Activated CD4-positive, alpha-beta T cell treated with anti-CD3 and anti-CD28 coated beads for 1 hour (primary cell): ENCODE measurements at places on chromosomes 2 and 18.

DNA sequence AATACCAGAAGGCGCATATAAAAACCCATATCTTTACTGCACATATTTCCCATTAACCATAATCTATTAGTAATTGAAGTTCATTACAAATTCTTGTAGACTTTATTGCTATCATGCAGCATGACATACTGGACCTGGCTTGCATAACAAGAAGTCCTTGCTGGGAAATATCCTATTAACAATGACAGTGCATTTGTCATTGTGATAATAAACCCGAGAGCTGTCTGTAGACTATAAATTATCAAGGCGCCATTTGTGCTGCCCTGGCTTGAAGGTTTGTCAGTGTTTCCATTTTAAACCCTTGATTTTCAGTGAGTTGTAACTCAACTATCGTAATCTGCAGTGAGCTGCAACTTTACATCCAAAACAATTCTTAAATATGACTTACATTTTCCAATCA, 59.0 kb downstream of the HNMT start:
- no peak for DNase-seq

DNA sequence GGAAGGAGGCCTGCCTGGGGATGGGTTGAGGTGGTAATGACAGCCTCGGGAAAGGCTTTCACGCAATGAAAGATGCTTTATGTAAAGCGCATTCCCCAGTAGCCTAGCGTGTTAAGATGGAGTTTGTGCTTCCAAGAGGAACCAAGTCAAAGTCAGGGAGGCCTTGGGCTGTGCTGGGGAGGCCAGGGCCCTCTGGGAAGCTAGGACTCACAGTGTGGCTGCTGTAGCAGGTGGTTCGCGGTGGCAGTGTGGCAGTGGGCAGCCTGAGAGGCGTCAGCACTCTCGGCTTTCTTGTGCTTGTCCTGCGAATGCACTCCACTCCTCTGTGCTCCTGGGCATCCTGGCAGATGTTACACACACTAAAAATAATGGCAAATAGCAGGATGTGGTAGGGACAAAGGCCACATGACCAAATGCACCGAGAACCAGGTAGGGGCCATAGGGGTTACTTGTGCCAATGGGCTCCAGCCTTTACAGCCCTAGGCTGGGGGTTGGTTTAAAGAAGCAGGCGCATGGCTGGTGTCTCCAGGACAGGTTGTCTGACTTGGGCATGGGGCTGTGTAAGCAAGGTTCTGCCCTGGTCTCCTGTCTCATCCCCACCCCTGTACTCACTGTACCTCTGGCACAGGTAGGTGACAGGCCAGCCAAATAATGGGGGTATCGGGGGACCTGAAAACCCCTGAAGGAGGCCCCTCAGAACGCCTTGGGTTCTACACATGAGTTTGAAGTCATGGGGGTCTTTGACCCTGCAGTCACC, 154.4 kb upstream of the TWIST2 start:
- DNase-seq, result no peak

DNA sequence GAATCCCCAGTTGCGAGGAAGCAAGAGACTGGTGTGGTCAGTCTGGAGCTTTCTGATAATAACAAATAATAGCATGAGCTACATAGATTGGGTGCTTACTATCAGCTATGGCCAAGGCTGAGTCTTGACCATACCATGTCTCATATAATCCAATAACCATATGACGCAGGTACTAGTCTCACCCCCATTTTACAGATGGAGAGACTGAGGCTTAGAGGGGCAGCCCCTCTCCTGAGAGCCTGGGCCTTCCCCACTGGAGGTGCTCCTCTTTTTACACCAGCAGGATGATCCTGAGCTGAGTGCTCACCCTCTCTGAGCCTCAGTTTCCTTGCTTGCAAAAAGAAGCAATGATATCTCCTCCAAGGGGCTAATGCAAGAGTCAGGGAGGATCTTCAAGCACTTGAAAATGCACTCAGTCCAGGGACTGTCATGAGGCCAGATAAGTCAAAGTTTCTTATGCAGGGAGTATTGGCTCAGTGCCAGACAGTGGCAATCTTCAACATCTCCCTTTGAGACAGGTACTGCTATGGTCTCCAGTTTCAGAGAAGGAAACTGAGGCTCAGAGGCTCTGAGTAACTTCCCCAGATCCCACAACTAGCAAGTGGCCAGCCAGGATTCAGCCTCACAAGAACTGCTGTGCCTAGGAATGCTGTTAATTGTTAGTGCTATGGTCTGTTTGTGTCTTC, 149.7 kb downstream of the TFCP2L1 start:
- no peak for DNase-seq

- no peak for DNase-seq
Measured at GRCh38 chr2:9165625-9166024, 41.0 kb upstream of the ASAP2 start.

DNA sequence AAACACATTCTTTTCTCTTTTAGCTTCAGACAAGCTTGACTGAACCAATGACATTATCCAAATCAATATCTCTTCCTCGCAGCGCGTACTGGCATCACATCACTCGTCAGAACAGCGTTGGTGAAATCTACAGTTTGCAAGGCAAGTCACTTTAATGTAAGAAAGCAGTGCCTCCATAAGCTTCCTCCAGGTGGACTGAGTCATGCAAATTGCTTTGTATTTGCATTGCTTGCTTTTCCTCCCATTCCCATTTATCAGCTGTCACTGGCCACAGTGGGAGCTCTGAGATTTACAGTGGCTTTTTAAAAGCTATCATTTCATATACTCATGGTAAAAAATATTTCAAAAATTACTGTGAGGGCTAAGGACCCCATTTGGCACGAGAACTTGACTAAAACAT, 189.9 kb downstream of the CD226 start:
- no peak for DNase-seq

- no peak for DNase-seq
Measured at GRCh38 chr18:51721996-51722395, 524.5 kb upstream of the MEX3C start.

DNA sequence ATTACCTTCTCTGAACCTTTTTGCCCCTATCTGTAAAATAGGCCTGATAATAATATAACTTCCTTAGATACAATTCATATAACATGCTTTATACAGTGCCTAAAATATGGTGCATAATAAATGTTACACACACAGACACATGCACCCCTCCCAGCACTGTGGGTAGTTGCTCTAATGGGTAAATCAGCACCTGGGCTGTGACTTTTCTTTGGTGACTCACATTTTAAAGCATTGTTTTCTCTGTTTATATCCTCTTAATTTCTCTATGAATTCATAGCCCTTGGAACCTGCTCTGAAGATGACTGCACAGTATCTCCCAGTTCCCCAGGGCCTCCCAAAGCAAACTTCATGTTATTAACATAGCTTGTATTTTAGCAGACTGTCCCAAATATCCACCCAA, 248.2 kb upstream of the TNP1 start:
- no peak for DNase-seq

DNA sequence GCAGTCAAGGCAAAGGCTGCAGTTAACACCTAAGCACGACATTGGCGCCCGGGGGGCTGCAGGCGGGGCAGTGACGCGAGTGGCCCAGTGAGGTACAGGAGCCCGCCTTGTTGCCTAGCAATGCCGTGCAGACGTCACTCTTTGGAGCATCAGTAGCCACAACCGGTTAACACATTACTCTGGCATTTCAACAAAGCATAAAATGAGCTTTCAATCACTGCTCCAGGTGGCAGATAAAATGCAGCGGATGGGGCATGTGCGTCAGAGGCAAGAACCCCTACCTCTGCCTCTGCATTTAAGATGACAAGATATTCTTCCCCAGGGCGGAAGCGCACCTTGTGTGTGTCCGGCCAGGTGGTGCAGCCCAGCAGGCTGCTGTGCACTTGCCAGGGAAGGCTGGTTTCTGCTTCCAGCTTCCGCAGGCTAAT, 139.4 kb downstream of the MTCL1 start:
- no peak for DNase-seq

DNA sequence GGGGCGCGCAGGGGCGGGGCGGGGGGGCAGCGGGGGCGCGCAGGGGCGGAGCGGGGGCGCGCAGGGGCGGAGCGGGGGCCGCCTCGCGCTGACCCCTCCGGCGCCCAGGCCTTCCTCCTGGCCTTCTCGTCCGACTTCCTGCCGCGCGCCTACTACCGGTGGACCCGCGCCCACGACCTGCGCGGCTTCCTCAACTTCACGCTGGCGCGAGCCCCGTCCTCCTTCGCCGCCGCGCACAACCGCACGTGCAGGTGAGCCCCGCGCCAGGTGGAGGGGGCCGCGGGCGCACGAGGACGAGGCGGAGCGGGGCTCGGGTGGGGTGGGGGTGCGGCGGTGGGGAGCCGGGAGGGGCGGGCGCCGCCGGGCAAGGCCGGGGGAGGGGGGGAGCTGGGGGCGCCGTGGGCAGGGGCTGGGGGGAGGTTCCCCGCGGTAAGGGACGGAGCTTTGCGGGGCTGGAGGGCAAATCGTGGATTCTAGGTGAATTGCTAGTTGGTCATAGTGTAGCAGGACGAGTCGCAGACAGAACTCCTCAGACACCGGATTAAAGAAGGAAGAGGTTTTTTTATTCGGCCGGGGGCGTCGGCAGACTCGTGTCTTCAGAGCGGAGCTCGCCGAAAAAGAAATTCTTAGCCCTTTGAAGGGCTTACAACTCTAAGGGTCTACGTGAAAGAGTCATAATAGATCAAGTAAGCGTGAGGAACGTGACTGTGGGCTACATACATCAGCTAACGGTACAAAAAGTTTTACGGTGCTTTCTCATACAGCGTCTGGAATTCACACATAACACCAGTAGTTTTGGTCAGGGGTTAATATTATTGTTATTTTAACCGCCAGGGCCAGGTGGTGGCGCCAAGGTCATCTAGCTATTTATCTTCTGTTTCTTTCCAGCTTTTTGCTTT, 29.9 kb downstream of the ANO7 start:
- no peak for DNase-seq

- DNase-seq, result no peak
Measured at GRCh38 chr2:228699400-228699799, 517.9 kb upstream of the SPHKAP start.

DNA sequence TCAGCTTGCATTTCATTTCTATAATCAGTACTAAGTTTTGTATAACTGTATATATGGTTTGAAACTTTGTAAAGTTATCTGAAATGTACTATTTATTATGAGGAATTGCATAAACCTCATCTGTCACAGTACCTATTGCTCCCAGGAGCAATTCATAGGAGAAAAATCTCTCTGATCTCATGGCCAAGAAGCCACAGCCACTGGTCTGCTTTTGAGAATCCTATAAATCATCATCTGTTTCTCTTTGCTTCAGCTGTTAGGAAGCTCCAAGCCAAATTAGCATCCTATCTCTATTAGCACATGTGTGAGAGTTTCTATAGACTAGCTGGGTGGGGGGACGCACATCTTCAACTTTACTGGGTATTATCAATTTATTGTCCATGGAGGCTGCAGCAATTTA, 210.3 kb downstream of the CYP26B1 start:
- no peak for DNase-seq

GRCh38 chr18:65938592-65939372, 188.0 kb downstream of the CDH7 start:
- no peak for DNase-seq

- DNase-seq, result no peak
Measured at GRCh38 chr2:33034784-33035183, 88.0 kb downstream of the LTBP1 start.

GRCh38 chr2:146579147-146579930, 1265.5 kb upstream of the ACVR2A start:
- DNase-seq, result no peak
